CD8-positive, alpha-beta memory T cell (primary cell): ENCODE measurements at places on chromosomes 1 and 21.

DNA sequence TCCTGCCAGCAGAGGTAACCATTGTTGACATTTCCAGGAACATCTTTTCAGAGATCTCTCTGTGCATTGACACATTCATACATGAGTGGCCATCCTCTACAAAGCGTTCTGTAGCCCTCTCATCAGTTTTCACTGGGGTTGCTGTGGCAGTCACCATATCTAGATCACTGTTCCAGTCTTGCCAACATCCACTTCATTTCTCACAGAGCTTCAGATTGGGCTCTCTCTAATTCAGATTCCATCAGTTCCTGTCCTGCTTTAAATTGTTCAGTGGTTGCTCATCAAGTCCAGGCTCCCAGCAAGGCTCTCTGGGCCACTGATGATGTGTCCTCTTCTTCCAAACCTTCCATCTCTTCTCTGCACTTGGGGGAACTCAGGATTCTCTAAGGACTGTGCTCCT lies 173.7 kb downstream of the KCNJ6 start:
- DNase-seq: no peak

DNA sequence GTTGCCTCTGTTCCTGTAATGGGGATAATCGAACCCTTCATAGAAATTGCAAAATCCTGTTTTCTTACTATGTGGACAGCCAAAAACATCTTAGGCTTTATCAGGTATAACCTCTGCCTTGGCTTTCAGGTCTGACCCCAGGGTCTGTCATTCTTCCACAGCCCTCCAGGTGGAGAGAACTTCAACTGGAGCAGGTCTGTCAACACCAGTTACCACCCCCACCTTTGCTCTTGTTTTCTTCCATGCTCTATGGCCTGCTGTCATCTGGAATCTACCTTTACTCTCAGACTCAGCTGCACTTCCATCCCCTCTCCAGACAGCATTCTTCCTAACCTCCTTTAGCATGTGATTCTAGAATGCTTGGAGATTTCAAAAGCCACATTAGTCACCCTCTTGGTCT lies 10.4 kb upstream of the GJA9 start:
- no peak for DNase-seq

DNA sequence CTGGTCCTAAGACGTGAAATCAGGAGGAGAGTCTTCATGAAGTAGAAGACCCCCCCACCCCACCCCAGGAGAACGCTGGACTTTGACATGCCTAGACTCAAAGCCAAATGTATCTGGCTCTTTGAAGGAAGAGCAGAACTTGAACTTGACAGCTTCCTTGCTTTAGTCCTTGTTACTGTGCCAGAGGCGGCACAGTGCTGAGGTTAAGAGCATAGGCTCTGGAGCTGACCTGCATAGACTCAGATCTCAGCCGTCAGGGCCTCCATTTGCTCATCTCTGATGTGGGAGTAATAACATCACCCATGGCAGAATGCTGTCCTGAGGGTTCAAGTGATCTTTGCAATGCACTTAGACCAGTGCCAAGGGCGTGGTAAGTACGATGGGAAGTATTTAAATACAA lies 39.0 kb downstream of the COL6A1 start:
- DNase-seq: no peak

GRCh38 chr1:216246577-216247203 lies 176.6 kb downstream of the USH2A start:
- no peak for DNase-seq

DNA sequence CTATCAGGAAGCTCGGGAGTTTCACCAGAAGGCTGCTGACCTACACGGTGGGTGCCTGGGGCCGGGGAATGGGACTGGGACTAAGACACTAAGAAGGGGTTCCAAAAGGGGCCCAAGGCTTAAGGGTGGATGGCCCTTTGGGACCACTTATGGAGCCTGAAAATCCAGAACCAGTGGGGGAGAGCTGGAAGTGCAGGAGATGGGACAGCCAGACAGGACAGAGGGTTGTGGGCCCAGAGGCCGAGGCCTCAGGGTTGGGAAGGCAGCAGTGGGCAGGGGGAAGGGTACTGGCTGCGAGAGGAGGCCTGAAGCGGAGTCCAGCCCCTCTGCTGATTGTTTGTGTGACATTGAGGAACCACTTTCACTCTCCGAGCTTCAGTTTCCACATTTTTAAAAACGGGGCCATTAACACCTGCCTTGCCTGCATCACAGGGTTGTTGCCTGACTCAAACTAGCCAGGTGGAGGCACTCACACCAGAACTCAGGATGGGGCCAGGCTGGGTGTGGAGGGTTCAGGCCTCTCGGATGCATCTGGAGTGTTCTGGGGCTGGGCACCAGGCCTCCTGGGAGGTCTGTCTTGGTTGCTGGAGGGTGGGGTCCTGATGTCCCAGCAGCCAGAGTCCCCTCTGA lies 3.0 kb downstream of the TTC24 start:
- no peak for DNase-seq

GRCh38 chr1:41442697-41443251 lies 41.7 kb downstream of the EDN2 start:
- DNase-seq: no peak

- no peak for DNase-seq
These were observed 27.0 kb downstream of the SERTAD4 start for GRCh38 chr1:210259561-210259960.

GRCh38 chr1:61386770-61387169 lies 304.4 kb downstream of the NFIA start:
- no peak for DNase-seq

GRCh38 chr1:47838562-47839432 lies 158.4 kb downstream of the TRABD2B start:
- no peak for DNase-seq

GRCh38 chr1:235919127-235919832 lies 52.6 kb upstream of the LYST start:
- DNase-seq: no peak
